ENCODE measurements at places on chromosomes 2 and 18. TPM values are rescaled to one million over a fixed set of nuclear protein-coding genes. Genes with fewer than 3 reads are reported as not detected.

GRCh38 chr2:108988076-108988795 is 784 bp downstream of the EDAR start:
- no peaks in the 10 kb centered on the region for H3K4me1 ChIP-seq
- no peak overlapping the region for H3K27ac ChIP-seq
- no peak overlapping the region for H3K4me3 ChIP-seq
- DNase-seq = no peak
- H3K27me3 ChIP-seq = peaks cover 11% of the 10 kb centered on the region
- H3K36me3 ChIP-seq = no peaks in the 10 kb centered on the region

- H3K27ac ChIP-seq = no peak overlapping the region
- no peaks in the 10 kb centered on the region for H3K27me3 ChIP-seq
- no peaks in the 10 kb centered on the region for H3K36me3 ChIP-seq
- H3K4me1 ChIP-seq = no peaks in the 10 kb centered on the region
- no peak for DNase-seq
Observed at GRCh38 chr2:147214914-147215313, 629.9 kb upstream of the ACVR2A start.

GRCh38 chr2:226431288-226431948 is 368.2 kb downstream of the IRS1 start:
- no peaks in the 10 kb centered on the region for H3K4me1 ChIP-seq
- H3K4me3 ChIP-seq = no peak overlapping the region

- H3K27ac ChIP-seq = no peak overlapping the region
- H3K36me3 ChIP-seq = no peaks in the 10 kb centered on the region
- no peaks in the 10 kb centered on the region for H3K4me1 ChIP-seq
- no peaks in the 10 kb centered on the region for H3K27me3 ChIP-seq
Observed at GRCh38 chr2:181275643-181276070, 181.5 kb upstream of the ITGA4 start.

DNA sequence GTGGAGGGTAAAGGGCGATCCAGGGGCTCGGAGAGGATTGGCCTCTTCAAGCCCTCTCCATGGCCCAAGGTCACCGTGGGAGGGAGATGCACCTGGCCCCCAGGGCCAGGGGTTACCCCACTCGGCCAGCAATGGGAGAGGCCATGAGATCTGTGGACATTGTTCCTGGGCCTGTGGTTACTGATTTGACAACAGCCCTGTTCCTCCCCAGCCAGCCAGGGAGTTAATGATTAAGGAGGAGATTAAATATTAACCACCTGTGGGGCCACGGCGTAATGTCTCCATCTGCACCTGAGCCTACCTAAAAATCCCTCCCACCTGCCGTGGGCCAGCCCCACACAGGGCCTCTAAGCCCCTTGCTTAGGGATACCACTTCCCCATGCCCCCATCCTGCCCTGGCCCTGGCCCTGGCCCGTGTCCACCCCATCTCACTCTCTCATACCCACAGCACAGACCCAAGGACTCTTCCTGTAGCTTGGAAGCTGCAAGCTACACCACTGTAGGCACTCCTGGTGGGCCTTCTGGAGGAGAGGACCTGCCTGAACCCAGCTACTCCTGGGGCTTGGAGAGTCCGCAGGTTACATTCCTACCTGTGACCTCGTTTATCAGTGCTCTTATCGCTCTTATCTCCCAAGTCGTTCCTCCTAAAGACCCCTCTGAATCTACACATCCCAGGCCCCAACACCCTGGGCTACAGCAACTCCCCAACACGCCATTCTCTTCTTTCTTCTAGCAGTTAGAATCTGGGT is 32.1 kb downstream of the ZFP36L2 start:
- no peak for DNase-seq
- H3K36me3 ChIP-seq = no peaks in the 10 kb centered on the region
- peak overlapping the region; percentile 35 for H3K4me3 ChIP-seq
- peak overlapping the region; percentile 79 for H3K27ac ChIP-seq
- peaks cover 44% of the 10 kb centered on the region for H3K4me1 ChIP-seq

DNA sequence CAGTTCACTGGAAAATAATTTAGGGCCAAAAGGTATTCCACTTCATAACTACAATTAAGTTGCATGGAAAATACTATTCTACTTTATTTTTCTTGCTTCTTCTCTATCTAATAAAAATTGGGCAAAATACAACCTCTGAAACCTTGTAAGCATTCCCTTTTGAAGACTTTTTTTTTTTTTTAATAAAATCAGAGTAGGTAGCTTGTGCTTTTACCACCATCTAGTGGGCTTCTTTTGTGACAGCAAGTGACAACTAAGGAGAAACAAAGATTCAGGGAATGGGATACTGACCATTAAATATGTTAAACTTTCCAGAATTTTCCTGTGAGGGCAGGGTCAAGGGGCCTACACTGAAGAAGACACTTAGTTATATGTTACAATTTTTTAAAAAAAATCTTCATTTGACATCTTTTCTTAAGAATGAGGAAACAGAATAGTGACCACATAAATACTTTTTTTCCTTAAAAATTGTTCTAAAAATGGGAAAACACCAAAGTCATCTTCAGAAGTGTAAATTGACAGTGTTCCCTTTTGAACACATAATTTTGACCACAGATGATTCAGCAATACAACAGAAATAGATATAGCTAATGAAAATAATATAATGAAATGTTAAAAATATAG is 1183.2 kb upstream of the ACVR2A start:
- H3K36me3 ChIP-seq = no peaks in the 10 kb centered on the region
- no peak overlapping the region for H3K4me3 ChIP-seq
- no peaks in the 10 kb centered on the region for H3K27me3 ChIP-seq
- DNase-seq = no peak
- no peaks in the 10 kb centered on the region for H3K4me1 ChIP-seq

GRCh38 chr2:172461591-172462372 is 34.4 kb downstream of the ITGA6 start:
- H3K4me1 ChIP-seq = peaks cover 55% of the 10 kb centered on the region
- DNase-seq = peak; percentile 59
- H3K27ac ChIP-seq = no peak overlapping the region
- H3K4me3 ChIP-seq = no peak overlapping the region
- H3K36me3 ChIP-seq = no peaks in the 10 kb centered on the region

DNA sequence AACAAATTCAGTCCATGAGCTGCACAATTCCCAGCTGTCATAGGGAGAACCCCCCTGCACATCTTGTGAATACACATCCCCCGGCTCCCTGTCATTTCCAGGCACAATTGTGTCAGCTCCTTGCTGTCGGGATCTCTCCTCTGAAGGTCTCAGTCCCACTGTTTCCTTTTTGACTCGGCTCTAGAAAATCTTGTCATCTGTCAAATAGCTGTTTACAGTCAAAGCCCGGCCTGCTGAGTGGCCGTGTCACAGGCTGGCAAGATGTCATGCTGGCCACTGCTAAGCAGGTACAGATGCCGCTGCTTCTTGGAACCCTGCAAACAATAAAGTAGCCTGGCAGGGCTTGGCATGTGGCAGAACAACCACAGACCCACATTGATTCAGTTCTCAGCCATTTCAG is 61.7 kb downstream of the LYPD1 start:
- DNase-seq = no peak
- no peak overlapping the region for H3K4me3 ChIP-seq
- H3K27ac ChIP-seq = no peak overlapping the region
- no peaks in the 10 kb centered on the region for H3K27me3 ChIP-seq
- no peaks in the 10 kb centered on the region for H3K36me3 ChIP-seq

- no peaks in the 10 kb centered on the region for H3K4me1 ChIP-seq
- no peaks in the 10 kb centered on the region for H3K36me3 ChIP-seq
- no peak overlapping the region for H3K4me3 ChIP-seq
- DNase-seq = no peak
Observed at GRCh38 chr18:67650686-67651385, 134.3 kb upstream of the DSEL start.

DNA sequence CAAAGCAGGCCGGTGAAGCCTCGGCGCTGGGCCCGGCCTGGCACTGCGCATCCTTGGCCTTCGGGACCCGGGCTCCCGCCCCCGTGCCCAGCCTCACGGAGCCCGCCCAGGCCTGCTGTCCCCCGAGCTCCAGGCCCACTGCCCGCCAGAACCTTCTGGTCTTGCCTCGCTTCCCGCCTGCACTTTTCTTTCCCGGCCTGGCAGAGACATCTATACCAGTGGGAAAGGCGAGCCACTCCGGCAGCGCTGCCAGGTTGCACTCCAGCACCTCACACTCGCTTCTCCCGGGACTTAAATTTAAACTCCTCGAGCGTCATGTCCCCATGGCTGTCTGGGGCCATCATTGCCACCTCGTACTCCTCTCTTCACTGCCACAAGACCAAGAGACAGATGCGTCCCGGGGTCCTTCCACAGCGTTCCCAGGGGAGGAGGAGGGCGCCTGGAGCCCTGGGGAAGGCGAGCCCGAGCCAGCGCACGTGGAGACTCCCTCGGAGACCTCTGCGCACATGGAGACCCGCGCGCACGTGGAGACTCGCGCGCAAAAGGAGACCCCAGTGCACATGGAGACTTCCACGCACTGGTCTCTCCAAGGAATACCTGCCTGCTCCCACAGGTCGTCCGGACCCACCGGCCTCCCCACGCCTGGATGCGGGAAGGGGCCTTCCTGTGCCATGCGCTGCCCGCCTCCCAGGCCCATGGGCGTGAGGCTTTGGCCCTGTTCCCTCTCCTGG is 253.1 kb upstream of the SALL3 start:
- no peaks in the 10 kb centered on the region for H3K4me1 ChIP-seq
- peaks cover 3% of the 10 kb centered on the region for H3K27me3 ChIP-seq
- no peaks in the 10 kb centered on the region for H3K36me3 ChIP-seq
- no peak overlapping the region for H3K27ac ChIP-seq
- no peak for DNase-seq

GRCh38 chr2:177727577-177728398 is 335.2 kb downstream of the AGPS start:
- H3K36me3 ChIP-seq = no peaks in the 10 kb centered on the region
- H3K27ac ChIP-seq = no peak overlapping the region
- H3K4me3 ChIP-seq = no peak overlapping the region
- H3K27me3 ChIP-seq = peaks cover 18% of the 10 kb centered on the region
- no peak for DNase-seq

DNA sequence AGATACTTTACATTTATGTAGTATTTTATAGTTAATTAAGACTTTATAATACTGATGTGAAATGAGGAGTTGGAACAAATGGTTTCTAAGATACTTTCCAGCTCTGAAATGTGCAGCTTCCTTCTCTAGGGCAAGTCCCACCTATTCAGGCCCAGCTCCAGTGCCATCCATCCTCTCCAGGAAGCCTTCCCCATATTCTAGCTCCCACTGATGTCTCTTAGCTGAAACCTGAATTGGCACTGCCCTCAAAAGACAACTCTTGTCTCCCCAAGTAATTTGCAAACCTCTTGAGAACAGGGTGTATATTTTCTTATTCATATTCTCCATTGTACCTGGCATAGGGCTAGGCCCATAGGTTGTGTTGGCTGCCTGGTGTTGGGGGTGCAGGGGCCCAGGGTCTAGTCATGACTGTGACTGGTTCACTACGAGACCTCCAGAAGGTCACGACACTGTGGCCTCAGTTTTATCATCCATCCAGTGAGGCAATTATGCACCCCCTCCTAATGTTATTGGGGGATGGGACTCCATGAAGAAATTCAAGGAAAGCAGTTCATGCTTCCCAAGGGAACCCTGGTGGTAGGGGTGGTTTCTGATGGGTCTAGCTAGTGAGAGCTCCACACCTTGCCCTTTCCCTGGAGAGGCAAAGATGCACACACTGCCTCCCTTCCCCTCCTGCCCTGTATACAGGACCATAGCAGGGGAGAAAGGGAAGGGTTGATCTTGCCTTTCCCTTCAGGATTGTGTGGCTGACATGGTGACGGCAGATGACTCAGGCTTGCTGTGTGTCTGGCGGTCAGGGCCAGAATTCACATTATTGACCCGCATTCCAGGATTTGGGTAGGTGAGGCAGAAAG is 2.8 kb downstream of the WDR54 start:
- no peak for DNase-seq
- no peaks in the 10 kb centered on the region for H3K27me3 ChIP-seq
- no peak overlapping the region for H3K4me3 ChIP-seq
- H3K36me3 ChIP-seq = peaks cover 27% of the 10 kb centered on the region

DNA sequence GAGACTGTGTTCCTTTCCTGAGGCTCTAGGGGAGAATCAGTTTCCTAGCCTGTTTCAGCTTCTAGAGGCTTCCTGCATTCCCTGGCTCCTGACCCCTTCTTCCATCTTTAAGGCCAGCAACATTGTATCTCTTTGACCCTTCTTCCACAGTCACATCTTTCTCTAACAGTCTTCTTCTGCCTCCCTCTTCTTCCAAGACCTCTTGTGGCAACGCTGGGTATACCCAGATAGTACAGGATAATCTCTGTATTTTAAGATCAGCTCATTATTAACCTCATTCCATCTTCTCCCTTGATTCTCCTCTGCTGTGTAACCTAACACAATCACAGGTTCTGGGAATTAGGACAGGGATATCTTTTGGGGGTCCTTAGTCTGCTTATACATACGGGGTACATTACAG is 8.9 kb upstream of the MYL12A start:
- H3K27ac ChIP-seq = no peak overlapping the region
- DNase-seq = no peak
- H3K36me3 ChIP-seq = peaks cover 30% of the 10 kb centered on the region
- no peak overlapping the region for H3K4me3 ChIP-seq
- no peaks in the 10 kb centered on the region for H3K27me3 ChIP-seq
- no peaks in the 10 kb centered on the region for H3K4me1 ChIP-seq

- peaks cover 72% of the 10 kb centered on the region for H3K36me3 ChIP-seq
- no peaks in the 10 kb centered on the region for H3K27me3 ChIP-seq
- no peak overlapping the region for H3K27ac ChIP-seq
- H3K4me1 ChIP-seq = peaks cover 8% of the 10 kb centered on the region
- no peak for DNase-seq
Observed at GRCh38 chr2:27681841-27682240, 18.2 kb downstream of the SLC4A1AP start.

GRCh38 chr2:44937688-44938240 is 3.7 kb upstream of the SIX3 start:
- no peak overlapping the region for H3K27ac ChIP-seq
- peaks cover 61% of the 10 kb centered on the region for H3K27me3 ChIP-seq
- no peak for DNase-seq
- peaks cover 58% of the 10 kb centered on the region for H3K4me1 ChIP-seq
- no peaks in the 10 kb centered on the region for H3K36me3 ChIP-seq
- H3K4me3 ChIP-seq = peak overlapping the region; percentile 55

DNA sequence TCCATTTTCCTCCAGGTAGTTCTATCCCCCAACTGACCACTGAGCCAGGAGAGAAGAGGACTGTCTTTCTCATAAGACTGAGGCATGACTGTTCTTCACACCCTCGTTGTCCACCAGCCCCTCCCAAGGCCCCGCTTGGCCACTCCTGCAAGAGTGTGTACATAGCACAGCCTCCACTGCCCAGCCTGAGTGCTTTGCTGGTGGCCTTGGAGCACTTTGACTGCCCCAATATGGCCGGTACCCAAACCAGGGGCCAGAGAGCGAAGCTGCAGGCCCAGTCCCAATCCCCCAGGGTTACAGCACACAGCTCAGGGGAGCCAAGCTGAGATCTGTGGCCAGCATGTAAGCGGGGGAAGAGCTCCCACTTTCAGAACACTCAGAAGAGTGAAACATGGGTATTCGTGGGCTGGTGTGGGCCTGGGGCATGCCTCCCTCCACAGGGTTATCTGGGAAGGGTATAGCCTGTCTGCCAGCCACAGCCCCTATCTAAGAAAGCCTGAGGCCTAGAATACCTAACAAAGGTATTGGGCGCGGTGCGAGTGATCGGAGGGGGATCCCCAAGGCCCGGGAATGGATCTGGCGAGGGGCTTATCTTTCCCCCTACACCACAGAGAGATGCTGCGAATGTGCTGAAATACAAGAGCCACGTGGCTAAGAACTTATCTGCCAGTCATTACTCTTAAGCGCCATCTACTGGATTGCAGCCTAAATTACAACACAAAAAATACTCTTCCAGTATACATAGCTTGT is 163.8 kb downstream of the WDPCP start:
- no peak overlapping the region for H3K27ac ChIP-seq
- H3K4me3 ChIP-seq = no peak overlapping the region
- no peaks in the 10 kb centered on the region for H3K27me3 ChIP-seq
- peaks cover 36% of the 10 kb centered on the region for H3K36me3 ChIP-seq

MPHOSPH10 gene
- total RNA-seq = 47.8 TPM

CMPK2 gene
- total RNA-seq = 1.2 TPM

CYP27A1 gene
- total RNA-seq = 0.49 TPM

TBR1 gene
- 0.02 TPM for total RNA-seq

CYP27C1 gene
- not detected for total RNA-seq

GREB1L gene
- not detected for total RNA-seq
